ENCODE measurements at places on chromosomes 7 and 10.

DNA sequence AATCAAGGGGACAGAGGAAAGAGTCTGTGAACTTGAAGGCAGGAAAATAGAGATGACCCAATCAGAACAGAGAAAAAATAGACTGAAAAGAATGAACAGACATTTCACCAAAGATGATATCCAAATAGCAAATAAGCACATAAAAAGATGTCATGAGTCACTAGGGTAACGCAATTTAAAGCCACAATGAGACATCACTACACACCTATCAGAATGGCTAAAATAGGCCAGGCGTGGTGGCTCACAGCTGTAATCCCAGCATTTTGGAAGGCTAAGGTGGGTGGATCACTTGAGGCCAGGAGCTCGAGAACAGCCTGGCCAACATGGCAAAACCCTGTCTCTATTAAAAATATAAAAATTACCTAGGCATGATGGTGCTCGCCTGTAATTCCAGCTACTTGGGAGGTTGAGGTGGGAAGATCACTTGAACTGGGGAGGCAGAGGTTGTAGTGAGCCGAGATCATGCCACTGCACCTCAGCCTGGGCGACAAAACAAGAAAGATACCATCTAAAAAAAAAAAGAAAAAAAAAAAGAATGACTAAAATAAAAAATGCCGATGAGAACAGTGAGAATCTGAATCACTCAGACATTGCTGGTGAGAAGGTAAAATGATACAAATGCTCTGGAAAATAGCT, 100.9 kb downstream of the LHPP start:
- no peak for DNase-seq

DNA sequence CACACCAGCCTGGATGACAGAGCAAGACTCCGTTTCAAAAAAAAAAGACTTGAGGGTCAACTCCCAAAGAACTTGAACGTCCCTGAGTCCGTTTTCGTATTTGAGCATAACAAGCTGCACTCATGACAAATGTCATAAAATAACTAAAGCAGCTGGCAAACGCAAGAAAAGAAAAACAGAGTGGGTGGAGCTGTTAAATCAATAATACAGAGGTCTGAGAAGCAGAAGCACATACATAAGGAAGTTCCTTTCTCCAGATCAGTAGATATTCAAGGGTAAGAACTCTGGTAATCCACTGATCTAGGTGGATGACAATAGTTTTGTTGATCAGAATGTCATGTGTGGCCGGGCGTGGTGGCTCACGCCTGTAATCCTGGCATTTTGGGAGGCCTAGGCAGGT, 150.1 kb downstream of the FAM107B start:
- DNase-seq: no peak

DNA sequence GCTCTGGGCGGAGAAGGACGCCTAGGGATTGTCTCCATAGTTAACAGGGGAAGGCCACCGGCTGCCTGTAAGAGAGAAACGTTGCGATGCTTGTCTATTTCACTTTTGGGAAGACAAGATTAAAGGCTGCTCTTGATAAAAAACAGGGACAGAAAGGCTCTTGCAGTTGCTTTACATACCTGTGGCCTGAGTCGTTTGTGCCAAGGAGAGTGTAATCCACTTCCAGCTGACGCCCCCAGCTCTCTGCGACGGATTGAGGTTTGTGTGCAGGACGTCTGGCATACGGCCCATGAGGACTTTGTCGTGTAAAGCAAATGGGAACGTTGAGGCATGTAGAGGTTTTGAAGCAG, 1.1 kb downstream of the MAP3K8 start:
- DNase-seq: no peak

DNA sequence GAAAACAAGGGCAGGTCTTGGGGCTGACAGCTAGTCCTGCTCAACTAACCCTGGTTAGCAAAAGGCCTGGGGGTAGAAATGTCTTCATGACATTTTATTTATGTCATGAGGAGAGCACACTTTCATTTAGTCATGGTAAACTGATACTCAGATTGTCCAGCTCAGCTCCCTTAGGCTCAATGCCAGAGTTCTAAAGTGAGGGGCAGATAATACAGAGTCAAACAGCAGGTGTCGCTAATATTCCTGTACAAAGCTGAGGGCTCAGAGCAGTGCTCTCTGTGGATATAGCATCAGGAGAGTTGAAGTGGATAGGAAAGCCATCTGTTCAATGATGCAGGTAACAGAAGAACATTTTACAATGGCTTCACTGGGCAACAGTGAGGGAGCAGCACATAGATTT, 26.8 kb upstream of the CALCR start:
- DNase-seq: no peak

GRCh38 chr7:156380261-156380660, 260.3 kb upstream of the RNF32 start:
- no peak for DNase-seq

DNA sequence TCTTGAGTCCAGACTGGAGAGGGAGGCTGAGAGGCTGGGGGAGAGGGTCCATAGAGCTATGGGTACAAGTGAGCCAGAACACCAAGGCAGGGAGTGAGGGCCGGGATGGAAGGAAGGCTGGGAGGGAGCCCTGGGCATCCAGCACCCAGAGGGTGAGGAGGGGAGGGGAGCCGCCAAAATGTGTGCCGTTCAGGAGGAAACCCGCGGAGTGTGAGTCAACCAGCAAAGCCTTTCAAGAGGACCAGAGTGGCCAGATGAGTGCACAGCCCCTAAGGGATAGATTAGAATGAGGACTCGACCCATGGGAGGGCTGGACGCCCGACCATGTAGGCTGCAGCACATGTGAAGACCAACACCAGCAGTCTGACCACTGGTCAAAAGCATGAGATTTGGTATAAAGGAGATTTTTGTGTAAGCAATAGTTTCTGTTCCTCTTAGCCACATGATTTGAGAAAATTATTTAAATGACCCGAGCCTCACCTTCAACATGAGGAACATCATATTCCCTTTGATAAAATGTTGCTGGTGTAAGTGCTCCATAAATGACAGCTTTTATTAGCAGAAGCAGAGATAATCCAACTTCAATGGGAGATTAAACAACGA, 179.7 kb upstream of the GRB10 start:
- no peak for DNase-seq

DNA sequence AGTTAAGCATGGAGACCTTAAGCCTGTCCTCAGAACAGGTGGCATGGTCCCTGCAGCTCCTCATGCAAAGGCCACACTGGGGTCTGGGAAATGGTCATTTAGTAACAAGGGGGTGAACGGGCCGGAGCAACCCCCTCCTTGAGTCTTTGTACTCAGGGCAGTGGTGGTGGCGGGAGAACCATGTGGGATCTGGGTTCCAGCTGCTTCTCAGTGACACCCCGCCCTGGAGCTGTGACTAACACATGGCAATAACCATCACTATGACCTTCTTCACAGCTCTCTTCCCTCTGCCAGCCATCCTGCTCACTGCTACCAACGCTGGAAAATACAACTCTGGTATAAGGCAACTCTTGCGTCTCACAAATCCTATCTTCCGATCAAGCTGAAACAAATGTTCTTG, 203.4 kb upstream of the FRMD4A start:
- DNase-seq: no peak

DNA sequence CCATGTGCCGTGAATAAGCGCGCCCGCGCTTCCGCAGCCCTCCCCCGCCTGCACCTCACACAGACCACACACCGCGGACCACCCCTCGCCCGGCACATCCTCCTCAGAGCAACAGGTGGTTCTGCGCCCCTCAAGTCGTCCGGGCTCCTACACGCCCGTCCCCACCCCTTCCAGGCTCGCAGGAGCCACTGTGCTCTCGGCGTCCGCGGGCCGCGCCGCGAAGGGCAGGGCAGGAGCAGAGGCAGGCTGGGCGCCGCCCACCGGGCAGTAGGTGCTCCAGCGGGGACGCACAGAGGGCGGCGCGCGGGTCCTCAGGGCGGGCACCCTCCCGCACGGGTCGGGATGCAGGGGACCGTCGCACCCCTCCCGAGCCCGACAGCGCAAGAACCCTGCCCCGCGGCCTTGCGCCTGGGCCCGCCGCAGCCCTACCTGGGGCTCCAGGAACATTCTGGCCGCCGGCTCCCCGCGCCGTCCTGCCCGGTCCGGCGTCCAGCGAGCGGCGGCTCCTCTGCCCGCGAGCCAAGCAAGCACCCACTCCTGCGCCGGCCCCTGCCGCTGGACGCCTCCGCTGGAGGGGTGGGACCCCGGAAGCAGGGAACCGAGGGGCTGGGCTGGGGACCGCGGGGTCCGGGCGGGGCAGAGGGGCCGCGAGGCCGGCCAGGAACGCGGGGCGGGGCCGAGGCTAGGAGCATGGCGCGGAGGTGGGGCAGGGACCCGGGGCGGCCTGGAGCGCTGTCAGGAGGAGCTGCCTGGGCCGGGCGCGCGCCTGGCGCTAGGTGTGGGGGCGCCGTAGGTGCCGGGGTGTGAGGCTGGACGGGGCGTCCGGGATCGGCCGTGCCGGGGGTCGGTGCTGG, 37.4 kb downstream of the RASGEF1A start:
- DNase-seq: no peak

GRCh38 chr7:15515252-15515651, 46.6 kb downstream of the AGMO start:
- DNase-seq: no peak

DNA sequence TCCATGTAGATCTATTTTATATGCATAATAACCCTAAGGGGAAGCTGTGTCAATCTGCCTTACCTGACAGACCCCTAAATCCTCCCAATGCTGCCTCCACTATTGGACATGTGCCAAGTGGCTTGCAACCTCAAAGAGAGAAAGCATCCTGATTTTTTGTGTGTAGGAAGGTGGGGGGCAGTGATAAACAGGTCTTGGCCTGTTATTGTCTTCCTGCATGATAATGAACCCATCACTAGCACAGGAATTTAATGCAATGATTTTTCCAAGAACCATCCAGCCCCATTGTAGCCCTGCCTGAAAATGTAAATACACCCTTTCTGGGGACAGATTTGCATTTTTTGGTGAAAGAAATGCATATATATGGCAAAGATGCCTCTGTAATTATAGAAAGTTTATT, 850.2 kb downstream of the LRMDA start:
- DNase-seq: no peak

DNA sequence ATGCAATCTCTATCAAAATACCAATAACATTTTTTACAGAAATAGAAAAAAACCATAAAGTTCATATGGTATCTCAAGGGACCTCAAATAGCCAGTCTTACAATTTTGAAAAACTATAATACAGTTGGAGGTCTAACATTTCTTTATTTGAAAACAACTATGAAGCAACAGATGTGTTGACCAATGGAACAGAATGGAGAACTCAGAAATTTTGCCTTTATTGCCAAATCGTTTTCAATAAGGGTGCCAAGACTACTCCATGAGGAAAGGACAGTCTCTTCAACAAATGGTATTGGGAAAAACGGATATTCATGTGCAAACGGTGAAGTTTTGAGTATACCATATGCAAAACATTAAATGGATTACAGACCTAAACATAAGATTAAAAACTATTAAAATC, 470.8 kb upstream of the DPP6 start:
- no peak for DNase-seq

DNA sequence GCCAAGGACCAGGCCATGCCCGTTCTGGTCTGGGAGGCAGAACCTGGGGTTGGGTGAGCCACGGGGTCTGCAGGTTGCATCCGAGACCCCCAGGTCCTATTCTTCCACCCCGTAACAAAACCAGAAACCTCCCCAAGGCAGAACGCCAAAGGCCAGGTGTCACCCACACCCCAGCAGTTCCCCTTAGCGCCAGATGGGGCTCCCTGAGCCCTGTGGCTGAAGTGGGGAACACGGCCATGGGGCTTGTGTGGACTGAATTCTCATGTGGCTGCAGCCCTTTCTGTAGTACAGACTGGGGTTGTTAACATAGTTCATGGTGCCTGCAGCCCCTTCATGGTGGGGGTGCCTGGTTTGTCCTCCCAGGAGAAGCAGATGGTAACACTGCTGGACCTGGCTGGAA, 10.2 kb downstream of the BRI3 start:
- no peak for DNase-seq

- DNase-seq: no peak
Observed at GRCh38 chr10:21981118-21981517, 22.4 kb downstream of the DNAJC1 start.

- DNase-seq: no peak
Observed at GRCh38 chr10:71437537-71438092, 40.9 kb downstream of the CDH23 start.

DNA sequence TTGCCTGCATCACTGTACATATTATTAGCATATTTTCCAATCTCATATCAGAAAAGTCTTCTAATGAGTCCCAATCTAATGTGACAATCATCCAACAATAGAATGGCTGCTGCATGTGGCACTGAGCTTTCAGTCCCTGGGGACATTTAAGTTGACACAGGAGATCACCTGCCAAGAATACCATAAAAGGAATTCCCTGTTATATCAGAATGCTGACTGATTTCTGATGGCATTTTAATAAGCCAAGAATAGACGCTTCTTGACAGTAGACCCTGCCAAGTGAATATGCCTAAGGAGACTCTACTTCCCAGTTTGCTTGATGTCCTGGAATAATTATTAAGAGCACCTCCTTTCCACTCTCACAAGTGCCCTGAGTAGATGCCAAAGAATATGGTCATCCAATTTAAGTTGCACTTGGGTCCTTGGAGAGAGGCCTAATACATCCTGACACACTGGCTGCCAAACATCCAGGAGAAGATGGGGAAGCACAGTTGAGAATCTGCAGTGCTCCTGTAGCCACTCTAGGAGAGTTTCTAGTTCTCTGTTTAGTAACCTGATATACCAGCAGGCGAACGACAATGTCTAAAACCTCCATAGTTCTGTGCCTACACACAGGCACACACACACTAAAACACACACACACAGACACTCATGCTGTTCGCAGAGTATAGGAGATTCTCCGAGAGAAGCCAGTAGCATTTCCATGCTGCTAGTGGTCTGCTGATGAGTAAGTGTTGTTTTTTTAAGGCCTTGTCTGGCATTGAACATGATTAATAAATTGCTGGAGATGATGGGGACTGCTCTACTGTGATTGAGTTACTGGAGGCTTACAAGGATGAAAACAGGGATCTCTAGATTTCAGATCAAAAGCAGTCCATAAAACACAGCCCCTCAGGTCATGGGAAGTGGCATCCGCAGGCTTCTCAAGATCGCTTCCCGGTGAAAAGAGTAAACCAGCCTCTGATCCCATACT, 369.6 kb downstream of the KCNMA1 start:
- no peak for DNase-seq

All from midbrain (tissue), 1 donor.